ENCODE measurements at places on chromosomes 5 and 9. TPM values are rescaled to one million over a fixed set of nuclear protein-coding genes. Genes with fewer than 3 reads are reported as not detected.

DNA sequence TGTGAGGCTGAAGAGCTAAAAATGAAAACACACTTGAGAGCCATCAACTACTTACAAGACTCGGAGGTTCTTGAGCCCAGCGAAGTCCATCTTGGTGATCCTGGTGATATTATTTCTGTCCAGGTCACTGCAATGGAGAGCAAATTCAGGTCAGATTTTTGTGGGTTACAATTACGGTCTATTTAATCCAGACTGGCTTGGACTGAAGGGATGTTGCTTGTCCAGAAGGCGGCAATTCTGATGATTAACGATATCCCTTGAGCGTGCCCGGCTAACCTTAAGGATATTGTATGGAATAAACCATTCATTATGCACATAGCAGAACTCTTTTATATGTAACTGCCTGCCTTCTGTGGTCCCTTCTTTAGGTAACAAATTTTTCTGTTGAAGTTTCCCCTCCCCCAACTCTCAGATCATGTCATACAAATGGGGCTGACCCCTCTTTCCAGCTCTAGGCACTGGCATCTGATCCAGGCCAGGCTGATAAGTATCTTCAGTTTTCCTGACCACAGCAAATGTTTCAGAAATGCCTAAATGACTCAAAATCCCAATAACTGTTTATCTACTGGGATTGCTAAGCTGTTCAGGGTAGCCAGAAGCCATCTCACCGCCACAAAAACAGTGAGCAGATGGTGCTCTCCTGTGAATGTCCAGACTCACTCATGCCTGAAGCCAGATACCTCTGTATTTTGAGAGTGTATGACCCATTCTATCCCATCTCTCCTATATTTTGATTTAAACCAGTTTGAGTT lies 49.4 kb downstream of the SLIT3 start:
- no peak overlapping the region for H3K4me3 ChIP-seq
- no peaks in the 10 kb centered on the region for H3K36me3 ChIP-seq
- H3K27me3 ChIP-seq = peaks cover 2% of the 10 kb centered on the region
- H3K4me1 ChIP-seq = no peaks in the 10 kb centered on the region

DNA sequence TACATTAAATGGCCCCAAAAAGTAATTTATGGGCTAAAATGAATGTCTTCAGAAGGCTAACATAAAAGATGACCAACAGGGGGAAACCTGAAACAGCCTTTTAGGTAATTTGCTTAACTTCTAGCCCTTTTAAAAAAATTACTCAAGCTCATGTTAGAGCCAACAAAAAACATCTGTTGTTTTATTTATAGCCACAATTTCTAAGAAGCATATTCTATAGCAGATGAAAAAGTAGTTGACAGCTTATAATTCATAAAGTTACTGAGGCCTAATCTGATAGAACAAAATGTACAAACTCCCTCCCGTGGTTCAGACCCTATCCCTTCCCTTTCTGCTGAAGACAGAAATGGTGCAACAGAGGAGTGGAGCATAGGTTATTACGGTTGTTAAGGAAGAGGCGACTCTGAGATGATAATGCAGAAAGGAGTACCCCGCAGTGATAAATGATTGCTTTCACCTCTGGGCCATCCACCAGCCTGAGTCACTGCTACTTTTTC lies 46.1 kb downstream of the PIK3R1 start:
- DNase-seq = no peak
- no peaks in the 10 kb centered on the region for H3K27me3 ChIP-seq
- H3K4me3 ChIP-seq = no peak overlapping the region
- peak overlapping the region; percentile 77 for H3K27ac ChIP-seq
- peaks cover 86% of the 10 kb centered on the region for H3K4me1 ChIP-seq

DNA sequence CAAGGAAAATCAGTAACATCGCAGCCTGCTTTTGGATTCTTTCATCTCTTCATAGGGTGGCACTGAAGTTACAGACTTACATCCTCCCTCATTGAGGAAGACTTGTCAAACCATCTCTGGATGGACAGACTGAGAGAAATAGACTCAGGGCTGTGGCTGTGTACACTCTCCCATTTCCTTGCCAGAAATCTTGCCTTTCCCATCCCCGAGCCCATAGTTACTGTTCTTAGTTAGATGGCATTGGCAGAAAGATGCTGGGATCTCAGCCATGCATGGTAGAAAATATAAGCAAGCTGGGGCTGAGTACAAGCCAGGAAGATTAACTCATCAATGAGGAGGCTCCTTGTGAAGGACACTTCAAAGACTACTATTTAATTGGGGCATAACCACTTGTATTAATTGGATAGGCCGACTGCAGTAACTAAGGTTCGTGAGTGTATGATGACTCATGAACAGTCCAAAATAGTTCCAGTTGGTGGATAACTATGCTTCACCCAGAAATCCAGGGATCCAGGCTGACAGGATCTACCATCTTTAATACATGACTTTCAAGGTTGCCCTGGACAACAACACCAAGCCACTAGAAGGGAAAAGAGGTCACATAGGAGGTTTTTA lies 137.9 kb downstream of the TMEM38B start:
- no peaks in the 10 kb centered on the region for H3K27me3 ChIP-seq
- no peaks in the 10 kb centered on the region for H3K36me3 ChIP-seq
- H3K4me1 ChIP-seq = no peaks in the 10 kb centered on the region
- no peak for DNase-seq
- H3K4me3 ChIP-seq = no peak overlapping the region

Gene PRR16
- not detected for total RNA-seq

Gene PSAT1
- total RNA-seq = 145 TPM

GRCh38 chr5:132089363-132089762 lies 15.8 kb downstream of the CSF2 start:
- H3K4me3 ChIP-seq = no peak overlapping the region
- H3K36me3 ChIP-seq = no peaks in the 10 kb centered on the region
- H3K4me1 ChIP-seq = peaks cover 31% of the 10 kb centered on the region

DNA sequence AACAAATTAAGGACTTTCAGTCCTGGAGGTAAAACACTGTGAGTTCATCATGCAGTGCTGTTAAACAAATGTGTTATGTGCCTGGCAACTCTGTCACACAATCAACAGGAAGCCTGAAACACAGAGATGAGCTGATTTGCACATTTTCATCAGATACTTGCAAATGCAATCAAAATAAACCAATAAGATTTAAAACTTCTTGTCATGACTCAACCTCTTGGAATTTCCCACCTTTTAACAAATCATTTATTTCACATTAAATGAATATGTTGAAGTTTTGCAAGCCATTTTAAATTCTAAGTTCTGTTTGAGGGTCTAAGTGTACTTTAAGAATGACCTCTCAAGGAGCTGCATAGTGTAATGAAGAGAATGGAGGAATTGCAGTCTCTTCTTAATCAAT lies 64.4 kb downstream of the ANXA1 start:
- H3K36me3 ChIP-seq = peaks cover 3% of the 10 kb centered on the region
- no peak for DNase-seq
- H3K27me3 ChIP-seq = peaks cover 30% of the 10 kb centered on the region
- peaks cover 42% of the 10 kb centered on the region for H3K4me1 ChIP-seq

- H3K27ac ChIP-seq = no peak overlapping the region
- H3K4me3 ChIP-seq = no peak overlapping the region
- H3K4me1 ChIP-seq = no peaks in the 10 kb centered on the region
- H3K36me3 ChIP-seq = no peaks in the 10 kb centered on the region
- DNase-seq = peak; percentile 67
These were observed 31.7 kb upstream of the GRHPR start for GRCh38 chr9:37390759-37391158.

DNA sequence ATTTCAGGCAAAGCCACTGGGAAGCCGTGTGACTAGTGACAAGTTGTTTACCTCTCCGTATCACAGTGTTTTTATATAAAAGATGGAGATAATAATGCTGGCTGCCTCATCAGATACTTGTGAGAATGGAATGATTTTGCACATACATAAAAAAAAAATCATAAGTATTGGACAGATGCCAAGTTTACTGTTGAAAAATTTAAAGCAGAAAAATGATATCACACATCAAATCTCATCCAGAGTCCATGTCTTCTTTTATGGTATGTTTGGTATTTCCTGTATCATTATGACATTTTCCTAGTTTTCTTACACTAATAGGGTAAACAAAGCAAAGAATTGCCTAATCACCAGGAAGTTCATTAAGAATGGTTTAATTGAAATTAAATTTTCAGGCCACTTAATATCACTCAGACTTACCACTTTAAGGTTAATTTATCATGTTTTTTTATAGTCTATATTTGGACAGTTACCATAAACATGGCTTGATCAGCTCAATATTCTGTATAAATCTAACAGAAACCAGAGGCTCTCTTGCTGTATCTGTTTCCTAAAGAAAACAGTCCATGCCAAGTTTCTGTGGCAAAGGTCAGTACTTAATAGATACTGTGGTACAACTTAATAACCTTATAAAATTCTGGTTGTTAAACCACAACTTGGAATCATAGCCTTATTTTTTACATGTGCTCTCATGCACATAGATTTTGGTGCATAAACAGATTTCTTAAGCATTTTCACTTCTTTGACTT lies 656.5 kb upstream of the RIOK2 start:
- H3K4me3 ChIP-seq = no peak overlapping the region
- DNase-seq = no peak
- no peaks in the 10 kb centered on the region for H3K36me3 ChIP-seq
- H3K27me3 ChIP-seq = peaks cover 3% of the 10 kb centered on the region
- H3K27ac ChIP-seq = no peak overlapping the region
- peaks cover 4% of the 10 kb centered on the region for H3K4me1 ChIP-seq

DNA sequence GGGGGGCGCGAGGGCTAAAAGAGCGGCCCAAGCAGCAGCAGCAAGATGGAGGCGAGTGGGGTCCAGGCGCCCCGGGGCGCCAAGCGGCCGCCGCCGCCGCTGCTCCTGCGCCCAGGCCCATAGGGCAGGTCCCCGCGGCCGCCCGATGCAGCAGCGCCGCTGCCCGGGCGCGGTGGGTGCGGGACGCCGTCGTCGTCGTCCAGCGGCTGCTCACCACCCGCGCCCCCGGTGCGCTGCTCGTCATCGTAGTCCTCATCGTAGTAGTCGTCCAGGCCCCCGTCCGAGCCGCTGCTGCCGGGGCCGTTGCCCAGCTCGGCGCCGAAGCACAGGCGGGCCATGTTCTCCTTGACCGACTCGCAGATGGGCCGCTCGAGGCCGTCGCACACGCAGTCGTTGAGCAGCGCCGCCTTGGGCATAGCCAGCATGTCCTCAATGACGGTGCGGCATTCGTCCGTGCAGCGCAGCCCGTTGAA lies 1.5 kb downstream of the GAS1 start:
- DNase-seq = no peak
- peak overlapping the region; percentile 64 for H3K4me3 ChIP-seq
- peaks cover 32% of the 10 kb centered on the region for H3K27me3 ChIP-seq
- no peak overlapping the region for H3K27ac ChIP-seq
- H3K4me1 ChIP-seq = peaks cover 9% of the 10 kb centered on the region

Data from activated CD4-positive, alpha-beta T cell treated with anti-CD3 and anti-CD28 coated beads for 36 hours (primary cell).